Small intestine (tissue), 16 donors: ENCODE measurements at places on chromosomes 4 and X.

DNA sequence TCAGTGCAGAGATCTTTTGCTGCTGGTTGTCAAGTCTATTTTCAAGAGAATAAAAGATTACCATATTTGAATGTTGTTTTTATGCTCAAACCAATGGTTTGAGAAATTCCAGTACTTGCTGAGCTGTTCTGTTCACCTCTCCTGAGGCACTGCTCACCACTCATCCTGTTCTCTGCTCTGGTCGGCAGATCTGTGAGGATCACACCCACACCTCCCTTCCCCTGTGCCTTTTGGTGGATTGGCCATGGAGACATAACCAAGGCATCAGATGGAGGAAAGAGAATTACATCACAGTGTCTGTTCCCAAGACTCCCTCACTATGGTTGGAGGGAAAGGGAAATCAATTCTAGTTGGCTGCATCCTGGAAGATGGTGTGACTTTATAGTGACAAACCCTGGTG lies 391.6 kb downstream of the ARHGAP24 start:
- no peak for DNase-seq

DNA sequence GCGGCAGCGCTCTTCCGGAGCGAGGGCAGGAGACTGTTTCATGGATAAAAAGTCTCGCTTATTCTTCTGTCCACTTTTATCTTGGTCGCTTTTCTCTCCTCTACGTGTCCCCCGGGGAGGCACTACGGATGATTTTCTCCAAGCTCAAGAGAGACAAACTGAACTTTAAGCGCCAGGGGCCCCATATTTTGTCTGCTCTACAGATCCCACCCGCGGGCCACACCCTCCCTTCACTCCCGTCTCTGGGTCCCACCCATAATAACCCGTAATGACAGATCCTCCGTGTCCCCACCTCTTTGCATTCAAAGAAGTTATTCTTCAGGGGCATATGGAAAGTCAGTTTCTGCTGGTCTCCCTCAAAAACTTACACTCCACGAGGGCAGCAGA lies at the start of gene CORIN:
CORIN (minus strand) TSS at position 160 of the 387 bp plus-strand sequence; CDS start at position 42, 118 bp downstream.
- DNase-seq = no peak

DNA sequence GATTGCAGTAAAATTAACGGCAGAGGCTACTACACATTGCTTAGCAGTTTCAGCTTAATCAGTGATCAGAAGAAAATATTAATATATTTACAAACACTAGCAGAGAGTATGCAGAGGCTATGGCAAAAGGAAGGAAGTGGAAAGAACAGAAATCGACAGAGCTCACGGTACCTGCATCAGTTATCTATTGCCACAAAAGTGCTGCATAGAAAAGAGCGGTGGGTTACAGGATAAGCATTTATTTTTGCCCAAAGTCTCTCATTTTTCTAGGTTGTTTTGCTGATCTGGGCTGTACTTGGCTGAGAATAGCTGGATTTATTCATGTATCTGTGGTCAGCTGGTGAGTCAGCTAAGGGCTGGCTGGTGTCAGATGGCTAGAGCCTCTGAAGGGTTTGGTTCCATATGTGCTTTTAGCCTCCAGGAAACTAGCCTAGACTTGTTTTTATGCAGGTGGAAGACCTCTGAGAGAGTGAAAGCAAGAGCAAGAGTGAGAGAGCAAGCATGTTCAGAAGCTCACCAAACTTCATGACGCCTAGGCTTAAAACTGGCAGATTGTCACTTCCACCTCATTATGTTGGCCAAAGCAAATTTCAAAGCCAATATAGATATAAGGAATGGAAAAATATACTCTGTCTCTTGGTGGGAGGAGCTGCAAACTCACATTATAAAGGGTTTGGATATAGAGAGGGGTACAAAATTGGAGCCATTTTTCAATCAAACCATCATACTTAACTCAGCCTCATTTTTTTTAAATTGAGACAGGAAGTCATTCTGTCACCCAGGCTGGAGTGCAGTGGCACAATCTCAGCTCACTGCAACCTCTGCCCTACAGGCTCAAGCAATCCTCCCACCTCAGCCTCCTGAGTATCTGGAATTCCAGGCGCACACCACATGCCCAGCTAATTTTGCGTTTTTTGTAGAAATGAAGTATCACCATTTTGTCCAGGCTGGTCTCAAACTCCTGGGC lies 153.2 kb upstream of the RPL34 start:
- no peak for DNase-seq

DNA sequence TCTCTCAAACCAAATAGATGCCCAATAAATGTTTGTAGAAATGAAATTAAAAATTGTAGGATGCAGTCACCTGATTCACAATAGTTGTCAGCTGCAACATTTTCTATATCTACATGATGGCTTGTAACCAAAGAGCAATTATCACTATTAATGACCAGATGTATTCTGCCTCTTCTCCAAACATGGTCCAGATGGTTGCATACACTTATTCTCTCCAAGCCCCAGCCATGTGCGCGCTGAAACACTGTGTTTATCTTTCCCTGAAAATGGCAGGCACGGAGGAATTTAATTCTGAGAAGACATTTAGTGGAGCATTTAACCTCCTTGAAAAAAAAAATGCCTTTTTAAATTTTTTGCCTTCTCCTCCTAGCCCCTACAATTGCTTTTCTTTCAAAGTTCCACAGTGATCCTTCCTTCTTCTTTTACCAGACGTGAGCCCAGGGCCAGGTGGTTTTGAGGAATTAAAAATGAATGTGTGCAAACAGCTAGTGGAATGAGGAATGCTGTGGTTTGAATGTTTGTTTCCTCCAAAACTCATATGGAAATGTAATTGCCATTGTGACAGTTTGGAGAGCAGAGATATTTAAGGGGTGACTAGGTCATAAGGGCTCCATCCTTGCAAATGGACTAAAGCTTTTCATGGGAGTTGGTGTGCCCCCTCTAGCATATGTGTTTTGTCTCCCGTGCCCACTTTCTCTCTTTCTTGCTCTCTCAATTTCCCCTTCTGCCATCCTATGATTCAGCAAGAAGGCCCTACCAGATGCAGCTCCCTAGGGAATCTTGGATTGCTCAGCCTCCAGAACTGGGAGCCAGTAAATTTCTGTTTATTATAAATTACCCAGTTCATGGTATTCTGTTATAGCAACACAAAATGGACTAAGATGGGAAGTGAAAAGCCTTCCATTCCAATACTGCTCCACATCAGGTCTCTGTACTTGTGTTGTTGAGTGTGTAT lies 136.0 kb downstream of the GABRB1 start:
- DNase-seq = no peak

GRCh38 chr4:56681853-56682525 lies 893 bp upstream of the HOPX start:
- no peak for DNase-seq

DNA sequence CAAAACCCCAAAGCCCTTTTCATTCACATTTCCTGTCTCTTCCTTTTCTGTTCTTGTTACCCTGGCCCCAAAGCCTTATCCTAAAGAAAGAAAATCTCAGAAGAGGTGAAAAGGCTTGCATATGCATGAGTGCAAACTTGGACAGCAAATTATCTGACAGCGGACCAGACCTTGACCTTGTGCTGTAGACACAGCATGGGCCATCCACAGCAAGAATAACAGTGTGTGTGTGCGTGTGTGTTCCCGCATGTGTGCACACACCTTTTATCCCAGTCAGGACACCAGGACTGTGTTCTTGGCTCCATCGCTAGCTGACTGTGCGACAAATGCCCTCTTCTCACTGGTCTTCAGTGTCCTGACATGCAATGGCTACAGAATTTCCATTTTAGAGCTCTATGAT lies 35.3 kb downstream of the ZBTB49 start:
- no peak for DNase-seq

DNA sequence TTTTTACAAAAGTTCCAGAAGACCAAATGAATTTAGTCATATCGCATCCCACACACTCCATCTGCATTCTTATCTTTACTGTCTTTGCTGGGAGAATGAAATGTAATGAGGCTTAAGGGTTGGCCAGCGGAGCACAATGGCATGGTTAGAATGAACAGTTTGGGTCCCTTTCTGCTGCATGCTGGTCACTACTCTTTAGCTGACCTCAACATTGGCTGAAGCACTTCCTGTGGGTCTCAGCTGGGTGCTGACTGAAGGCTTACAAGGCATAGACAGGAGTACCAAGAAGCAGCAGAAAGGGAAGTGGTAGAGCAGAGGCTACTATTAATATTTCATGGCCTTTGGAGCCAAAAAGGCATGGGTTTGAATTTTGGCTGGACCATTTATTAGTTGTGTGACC lies 159.4 kb upstream of the GPC4 start:
- DNase-seq = no peak

- no peak for DNase-seq
Observed at GRCh38 chr4:185341377-185341776, 54.3 kb downstream of the LRP2BP start.

GRCh38 chr4:122635205-122635604 lies 14.3 kb upstream of the IL21 start:
- no peak for DNase-seq

DNA sequence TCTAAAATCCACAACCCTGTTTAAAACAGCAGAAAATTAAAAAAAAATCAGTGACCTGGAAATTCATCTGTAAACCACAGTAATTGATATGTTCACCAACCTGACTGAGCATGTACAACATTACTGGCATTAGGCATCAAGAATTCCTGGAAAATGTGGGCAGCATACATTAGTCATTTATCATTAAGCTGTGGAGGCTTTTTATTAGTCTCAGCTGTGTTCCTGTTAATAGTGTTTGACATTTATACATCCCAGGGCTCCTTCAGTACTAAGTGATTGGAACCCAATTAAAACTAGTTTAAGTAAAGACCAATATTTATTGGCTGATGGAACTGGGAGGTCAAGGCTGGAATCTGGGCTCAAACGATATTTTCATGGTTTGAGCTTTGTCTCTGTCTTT lies 227.3 kb upstream of the GIMD1 start:
- DNase-seq = no peak

DNA sequence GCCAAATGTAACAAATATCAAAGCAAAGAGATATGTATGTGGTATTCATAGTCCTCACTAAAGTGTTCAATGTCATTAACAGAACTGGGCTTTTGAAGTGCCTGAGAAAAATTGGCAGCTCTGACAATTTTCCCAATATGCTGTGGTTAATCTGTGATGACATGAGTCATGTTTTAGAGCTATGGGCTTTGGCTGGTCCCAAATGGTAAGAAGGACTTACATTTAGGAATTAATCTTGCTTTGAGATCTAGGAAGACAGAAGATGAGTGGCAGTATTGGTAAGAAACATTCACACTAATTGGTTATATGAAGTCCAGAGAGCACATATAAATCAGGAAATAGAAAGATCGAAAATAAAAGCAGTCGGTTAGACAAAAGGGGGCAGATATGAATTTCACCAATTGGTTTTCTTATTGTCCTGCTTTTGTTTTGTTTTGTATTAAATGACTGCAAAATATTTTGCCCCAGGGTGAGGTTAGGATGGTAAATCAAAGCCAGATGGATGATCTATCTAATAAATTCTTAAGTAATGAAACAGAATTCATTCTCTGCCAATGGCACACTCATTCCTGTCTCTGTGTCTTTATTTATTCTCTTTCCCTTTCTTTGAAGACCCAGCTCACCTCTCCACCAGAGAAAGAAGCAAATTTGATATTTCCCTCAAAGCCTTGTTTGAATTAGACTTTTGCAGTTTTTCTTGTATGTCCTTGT lies 993.1 kb downstream of the RPA4 start:
- no peak for DNase-seq

- DNase-seq = no peak
Observed at GRCh38 chr4:11727903-11728564, 299.3 kb upstream of the HS3ST1 start.

DNA sequence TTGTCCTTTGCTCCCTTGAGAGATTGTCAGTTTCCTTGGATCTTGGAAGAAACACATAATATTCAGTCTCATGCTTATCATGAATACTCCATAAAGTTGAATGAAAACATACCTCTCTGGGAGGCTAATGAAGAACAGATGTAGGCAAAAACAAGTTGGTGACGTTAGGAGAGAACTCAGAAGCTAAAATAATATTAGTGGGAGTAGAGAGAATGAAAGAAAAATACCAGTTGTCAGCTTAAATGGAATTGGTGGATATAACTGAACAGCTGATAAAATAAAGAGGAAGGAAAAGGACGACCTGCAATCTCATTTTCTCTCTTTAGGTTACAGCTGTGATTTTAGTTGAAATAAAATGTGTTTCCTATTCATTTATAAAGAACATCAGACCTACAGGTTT lies 124.8 kb downstream of the SNCA start:
- DNase-seq = no peak

- peak; percentile 85 for DNase-seq
Observed at GRCh38 chr4:76902233-76902890, 4.4 kb upstream of the SOWAHB start.

DNA sequence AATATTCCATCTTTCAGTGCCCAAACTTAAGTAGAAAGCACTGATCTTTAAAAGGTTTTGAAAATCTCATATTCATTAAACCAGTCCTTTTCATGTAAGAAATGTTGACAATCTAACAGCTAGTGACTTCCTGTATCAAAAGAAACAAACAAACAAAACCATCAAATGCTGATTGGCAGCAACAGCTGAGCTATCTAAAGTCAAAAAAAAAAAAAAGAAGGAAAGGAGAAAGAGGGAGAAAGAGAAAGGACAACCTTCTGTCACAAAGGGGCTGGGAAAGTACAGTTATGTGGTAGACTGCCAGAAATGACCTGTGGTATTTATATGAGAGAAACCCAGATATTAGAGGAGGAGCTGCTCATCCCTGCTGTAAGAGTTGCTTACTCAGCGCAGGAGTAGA lies 614.6 kb upstream of the SMIM31 start:
- DNase-seq = no peak
